ENCODE measurements at places on chromosomes 5 and 9.
A peak's percentile ranks its signal among the peaks of the same experiment; 100 is the strongest.

GRCh38 chr5:158606233-158606632 is 493.5 kb downstream of the EBF1 start:
- no peak overlapping the region for H3K27ac ChIP-seq
- no peaks in the 10 kb centered on the region for H3K36me3 ChIP-seq
- H3K4me1 ChIP-seq, result no peaks in the 10 kb centered on the region
- no peak for DNase-seq

- no peaks in the 10 kb centered on the region for H3K36me3 ChIP-seq
- H3K4me1 ChIP-seq, result no peaks in the 10 kb centered on the region
- no peak overlapping the region for H3K27ac ChIP-seq
- no peak overlapping the region for H3K4me3 ChIP-seq
Observed at GRCh38 chr9:27792971-27793689, 219.8 kb upstream of the C9orf72 start.

DNA sequence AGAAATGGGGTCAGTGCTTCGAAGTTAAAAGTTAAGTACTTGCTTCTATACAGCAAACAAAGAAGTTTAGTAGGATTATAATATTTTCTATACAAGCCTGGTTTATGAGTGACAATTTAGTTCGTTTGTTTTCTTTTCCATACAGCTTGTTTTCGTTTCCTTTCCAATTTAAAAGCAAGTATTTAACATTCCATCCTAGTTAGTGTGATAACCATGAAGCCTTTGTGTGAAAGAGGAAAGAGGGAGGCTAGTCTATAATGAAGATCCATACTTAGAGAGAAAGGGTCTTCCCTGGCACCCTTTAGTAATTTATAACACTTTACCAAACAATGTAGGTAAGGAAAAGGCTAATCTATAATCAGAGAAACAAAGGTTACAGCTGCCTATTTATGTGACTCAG is 51.0 kb downstream of the SLC1A1 start:
- H3K4me1 ChIP-seq, result no peaks in the 10 kb centered on the region
- no peaks in the 10 kb centered on the region for H3K27me3 ChIP-seq
- H3K27ac ChIP-seq, result no peak overlapping the region
- no peak for DNase-seq

DNA sequence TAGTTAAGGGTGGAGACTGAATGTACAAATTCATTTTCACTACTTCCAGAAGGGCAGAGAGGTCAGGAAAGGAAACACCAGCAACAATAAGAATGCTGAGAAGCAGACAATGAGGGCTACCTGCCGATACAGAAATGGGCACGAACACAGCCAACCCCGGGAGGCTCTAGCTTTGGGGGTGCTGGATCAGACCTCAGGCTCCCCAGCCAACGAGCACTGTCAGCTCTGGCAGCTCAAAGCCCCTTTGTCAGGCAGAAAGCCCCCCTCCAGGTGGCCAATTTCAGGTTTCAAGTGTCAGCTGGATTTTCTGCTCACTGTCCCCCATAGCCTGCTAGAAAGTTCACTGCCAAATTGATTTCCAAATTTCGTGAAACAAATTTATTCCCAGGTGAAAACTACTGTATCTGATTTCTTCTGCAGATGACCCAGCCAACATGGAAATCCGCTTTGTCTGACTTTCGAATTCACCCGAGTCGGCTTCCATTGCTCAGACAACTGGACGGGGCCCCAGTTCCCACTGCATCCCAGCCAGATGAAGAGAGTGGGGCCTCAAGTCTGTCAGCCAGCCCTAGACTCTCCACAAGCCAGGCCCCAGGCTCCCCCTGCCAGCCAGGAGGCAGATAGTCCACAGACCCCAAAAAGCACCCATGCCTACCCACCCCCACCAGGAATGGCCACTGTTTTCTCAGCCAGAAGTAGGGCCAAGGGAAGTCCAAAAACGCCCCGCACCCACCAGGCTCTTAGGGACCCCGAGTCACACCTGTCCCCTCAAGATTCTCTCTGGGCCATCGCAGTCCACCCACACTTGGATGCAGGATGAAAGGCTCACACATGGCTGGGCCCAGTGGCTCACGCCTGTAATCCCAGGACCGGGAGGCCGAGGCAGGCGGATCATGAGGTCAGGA is 96.5 kb upstream of the PHYKPL start:
- H3K4me3 ChIP-seq, result no peak overlapping the region
- no peaks in the 10 kb centered on the region for H3K36me3 ChIP-seq

- H3K27me3 ChIP-seq, result no peaks in the 10 kb centered on the region
- no peaks in the 10 kb centered on the region for H3K4me1 ChIP-seq
- H3K36me3 ChIP-seq, result no peaks in the 10 kb centered on the region
- no peak overlapping the region for H3K4me3 ChIP-seq
Observed at GRCh38 chr9:13878241-13878711, 435.7 kb downstream of the NFIB start.

GRCh38 chr9:138063785-138064184 is 186.2 kb downstream of the CACNA1B start:
- no peak for DNase-seq
- H3K4me1 ChIP-seq, result no peaks in the 10 kb centered on the region
- H3K36me3 ChIP-seq, result no peaks in the 10 kb centered on the region
- H3K4me3 ChIP-seq, result no peak overlapping the region
- H3K27ac ChIP-seq, result no peak overlapping the region

DNA sequence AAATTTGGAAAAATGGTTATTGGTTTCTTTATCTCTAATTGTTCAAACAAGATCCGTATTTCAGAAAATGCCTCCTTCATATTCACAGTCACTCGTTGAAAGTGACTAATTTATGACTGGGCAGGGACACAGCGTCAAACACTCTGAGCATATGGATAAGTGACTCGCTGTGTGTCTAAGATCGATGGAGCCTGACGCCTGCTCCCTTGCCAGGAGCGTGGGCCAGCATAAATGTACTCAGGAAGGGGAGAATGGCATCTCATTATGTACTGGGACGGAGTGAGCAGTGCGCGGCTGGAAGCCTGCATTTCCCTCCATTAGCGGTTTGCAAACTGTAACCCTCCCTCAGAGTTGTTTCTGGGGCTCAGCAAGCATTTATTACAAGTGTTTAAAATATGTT is 79.8 kb upstream of the CAST start:
- H3K4me3 ChIP-seq, result no peak overlapping the region
- no peak overlapping the region for H3K27ac ChIP-seq
- no peaks in the 10 kb centered on the region for H3K36me3 ChIP-seq
- no peak for DNase-seq
- no peaks in the 10 kb centered on the region for H3K4me1 ChIP-seq

- peaks cover 10% of the 10 kb centered on the region for H3K4me1 ChIP-seq
- no peak for DNase-seq
- H3K27ac ChIP-seq, result no peak overlapping the region
- H3K4me3 ChIP-seq, result no peak overlapping the region
- no peaks in the 10 kb centered on the region for H3K36me3 ChIP-seq
Observed at GRCh38 chr9:112176524-112176923, 1.4 kb upstream of the SUSD1 start.

DNA sequence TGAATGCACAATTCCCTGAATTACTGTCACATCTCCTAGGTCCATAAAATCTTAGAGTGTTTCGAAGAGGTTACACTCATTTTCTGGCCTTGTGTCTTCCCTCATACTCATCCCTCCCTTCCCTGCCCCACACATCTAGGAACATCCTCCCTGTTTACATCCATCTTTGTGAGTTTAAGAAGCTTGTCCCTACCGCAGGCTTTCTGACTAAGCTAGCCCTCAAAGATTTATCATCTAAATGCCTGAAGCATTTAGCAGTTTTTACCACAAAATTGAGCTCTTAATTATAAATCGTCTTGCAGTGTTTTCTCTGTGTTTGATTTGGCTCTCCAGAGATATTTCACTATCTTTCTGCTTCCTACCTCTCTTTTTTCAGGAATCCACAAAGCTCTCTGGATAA is 374.8 kb downstream of the KIAA0825 start:
- no peaks in the 10 kb centered on the region for H3K27me3 ChIP-seq
- DNase-seq, result no peak
- no peak overlapping the region for H3K27ac ChIP-seq
- H3K4me1 ChIP-seq, result no peaks in the 10 kb centered on the region
- no peaks in the 10 kb centered on the region for H3K36me3 ChIP-seq
- H3K4me3 ChIP-seq, result no peak overlapping the region

DNA sequence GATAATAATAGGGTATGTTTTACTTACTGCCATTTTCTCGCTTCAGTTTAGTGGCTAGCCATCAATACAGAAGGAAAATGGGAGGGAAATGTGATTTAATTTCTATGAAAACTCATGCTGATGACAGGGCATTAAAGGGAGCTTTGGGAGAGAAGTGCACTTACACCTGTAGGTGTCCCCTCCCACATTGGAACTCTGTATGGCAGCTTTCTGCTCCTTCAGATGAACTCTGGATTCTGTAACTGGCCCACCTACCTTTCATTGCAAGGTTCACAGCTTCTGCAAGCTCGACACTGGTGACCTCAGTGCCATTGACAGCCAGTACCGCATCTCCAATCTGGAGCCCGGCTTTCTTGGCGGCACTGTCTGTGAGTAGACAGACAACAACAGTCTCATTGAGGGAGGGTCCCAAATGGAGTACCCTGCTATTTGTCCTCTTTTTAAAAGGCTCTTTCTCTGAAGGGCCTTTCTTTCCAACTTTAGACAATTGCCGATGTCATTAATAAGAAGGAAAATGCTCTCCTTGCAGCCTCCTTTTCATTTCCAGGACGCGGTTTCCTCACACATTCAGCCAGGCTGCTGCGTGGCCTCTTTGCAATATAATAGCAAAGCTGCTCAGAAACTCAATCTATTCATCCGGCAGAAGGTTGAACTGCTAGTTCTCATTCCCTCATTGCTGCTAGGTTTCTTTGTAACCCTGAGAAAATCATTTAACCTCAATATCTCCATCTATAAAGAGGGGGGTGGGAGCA is 63.6 kb downstream of the NUDT12 start:
- H3K4me3 ChIP-seq, result no peak overlapping the region
- H3K27ac ChIP-seq, result no peak overlapping the region

DNA sequence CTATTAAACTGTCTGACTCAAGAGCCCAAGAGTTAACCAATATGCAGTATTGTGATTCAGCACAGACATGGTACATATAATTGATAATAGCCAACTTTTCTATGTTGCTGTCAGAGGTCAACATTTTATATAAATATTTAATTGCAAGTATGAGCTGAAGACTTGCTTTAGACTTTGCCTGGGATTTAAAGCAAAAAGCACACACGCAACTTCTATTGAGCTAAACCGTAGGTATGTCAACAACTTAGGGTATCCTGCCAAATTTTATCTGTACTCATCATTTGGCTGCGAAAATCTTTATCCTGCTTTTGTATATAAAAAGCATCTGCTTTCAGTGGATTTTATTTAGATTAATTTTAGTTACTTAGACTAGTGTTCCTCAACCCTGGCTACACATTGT is 27.4 kb downstream of the UHRF2 start:
- no peak overlapping the region for H3K4me3 ChIP-seq
- no peak for DNase-seq
- no peaks in the 10 kb centered on the region for H3K27me3 ChIP-seq
- H3K36me3 ChIP-seq, result no peaks in the 10 kb centered on the region
- no peak overlapping the region for H3K27ac ChIP-seq

GRCh38 chr9:96884443-96884842 is 30.1 kb upstream of the ZNF782 start:
- no peak overlapping the region for H3K4me3 ChIP-seq
- no peak for DNase-seq
- no peaks in the 10 kb centered on the region for H3K4me1 ChIP-seq
- H3K27ac ChIP-seq, result no peak overlapping the region
- no peaks in the 10 kb centered on the region for H3K27me3 ChIP-seq

DNA sequence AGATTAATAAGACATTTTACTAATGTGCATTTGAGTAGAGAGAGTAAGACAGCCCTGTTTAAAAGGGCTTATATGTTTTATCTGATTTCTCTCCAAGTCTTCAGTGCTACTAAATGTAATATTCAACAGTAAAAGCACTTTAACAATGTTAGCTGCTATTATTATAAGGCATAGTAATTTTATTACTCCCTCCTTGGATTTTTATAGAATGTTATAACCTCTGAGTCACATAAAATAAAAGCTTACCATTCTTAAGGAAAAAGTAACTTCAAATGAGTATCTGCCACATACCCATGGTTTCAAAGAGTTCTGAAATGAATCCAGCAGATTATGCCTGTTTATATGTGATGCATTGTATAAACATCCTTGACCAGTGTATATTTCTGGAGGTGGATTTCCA is 19.0 kb downstream of the SPDL1 start:
- H3K36me3 ChIP-seq, result peaks cover 3% of the 10 kb centered on the region
- H3K27me3 ChIP-seq, result no peaks in the 10 kb centered on the region
- H3K4me1 ChIP-seq, result peaks cover 6% of the 10 kb centered on the region

DNA sequence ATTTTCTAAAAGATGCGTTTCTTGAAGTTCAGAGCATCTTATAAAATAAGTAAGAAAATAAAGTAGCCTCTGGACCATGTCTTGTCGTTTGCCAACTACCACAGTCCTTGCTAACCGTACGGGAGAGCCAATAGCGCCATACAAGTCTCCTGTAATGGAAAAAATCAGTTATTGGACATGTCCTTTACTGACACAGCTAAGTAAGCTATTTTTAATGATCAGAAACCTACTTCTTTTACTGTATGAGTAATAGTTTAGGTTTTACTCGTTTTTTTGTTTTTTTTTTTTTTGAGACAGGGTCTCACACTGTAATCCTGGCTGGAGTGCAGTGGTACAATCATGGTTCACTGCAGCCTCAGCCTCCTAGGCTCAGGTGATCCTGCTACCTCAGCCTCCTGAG is 37.7 kb upstream of the RAPGEF6 start:
- H3K36me3 ChIP-seq, result peaks cover 4% of the 10 kb centered on the region
- H3K4me3 ChIP-seq, result peak overlapping the region; percentile 21
- DNase-seq, result no peak
- peak overlapping the region; percentile 63 for H3K27ac ChIP-seq

- peaks cover 6% of the 10 kb centered on the region for H3K36me3 ChIP-seq
- DNase-seq, result no peak
- peaks cover 34% of the 10 kb centered on the region for H3K4me1 ChIP-seq
- peak overlapping the region; percentile 84 for H3K27ac ChIP-seq
Observed at GRCh38 chr5:342501-343460, 21.3 kb downstream of the AHRR start.

DNA sequence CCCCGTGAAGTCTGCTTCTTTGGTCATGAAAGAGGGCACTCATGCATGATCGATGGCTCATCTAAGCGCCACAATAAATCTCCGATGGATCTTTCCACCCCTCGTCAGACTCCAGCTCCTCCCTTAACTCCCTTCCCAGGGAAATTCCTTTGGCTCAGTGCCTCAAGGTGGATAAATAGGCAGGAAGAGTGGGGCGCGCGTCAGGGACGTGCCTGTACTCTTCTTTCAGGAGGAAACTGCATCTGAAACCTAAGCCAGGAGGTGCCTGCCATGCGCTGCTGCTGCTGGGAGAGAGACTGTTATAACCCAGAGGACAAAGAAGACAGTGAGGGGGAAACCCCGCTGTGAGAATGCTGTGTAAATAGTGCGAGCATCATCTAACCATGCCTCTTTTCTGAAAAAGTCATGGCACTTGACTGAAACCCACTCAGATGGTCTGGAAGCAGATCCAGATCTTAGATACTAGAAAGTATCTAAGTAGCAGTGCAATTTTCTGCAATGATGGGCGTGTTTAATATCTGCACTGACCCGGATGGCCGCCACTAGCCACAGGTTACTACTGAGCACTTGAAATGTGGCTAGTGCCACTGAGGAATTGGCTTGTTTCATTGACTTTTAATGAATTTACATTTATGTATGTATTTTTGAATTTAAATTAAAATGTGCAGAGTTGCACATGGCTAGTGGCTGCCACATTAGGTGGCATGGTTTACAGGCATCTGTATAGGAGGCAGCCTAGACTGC is 120.3 kb upstream of the BASP1 start:
- H3K4me3 ChIP-seq, result no peak overlapping the region
- H3K4me1 ChIP-seq, result no peaks in the 10 kb centered on the region
- no peaks in the 10 kb centered on the region for H3K36me3 ChIP-seq
- DNase-seq, result no peak
- H3K27me3 ChIP-seq, result no peaks in the 10 kb centered on the region

GRCh38 chr5:150780816-150781221 is 2.3 kb downstream of the SMIM3 start:
- H3K4me3 ChIP-seq, result peak overlapping the region; percentile 77
- no peaks in the 10 kb centered on the region for H3K36me3 ChIP-seq
- H3K4me1 ChIP-seq, result peaks cover 30% of the 10 kb centered on the region
- no peak for DNase-seq
